ENCODE measurements at places on chromosomes 7 and 10.

GRCh38 chr7:23712368-23713284 lies 2.6 kb downstream of the STK31 start:
- peak; percentile 13 for ATAC-seq

- ATAC-seq, result no peak
Measured at GRCh38 chr7:2610466-2610865, 21.3 kb upstream of the TTYH3 start.

- no peak for ATAC-seq
Measured at GRCh38 chr10:86291616-86292340, 74.8 kb downstream of the GRID1 start.

DNA sequence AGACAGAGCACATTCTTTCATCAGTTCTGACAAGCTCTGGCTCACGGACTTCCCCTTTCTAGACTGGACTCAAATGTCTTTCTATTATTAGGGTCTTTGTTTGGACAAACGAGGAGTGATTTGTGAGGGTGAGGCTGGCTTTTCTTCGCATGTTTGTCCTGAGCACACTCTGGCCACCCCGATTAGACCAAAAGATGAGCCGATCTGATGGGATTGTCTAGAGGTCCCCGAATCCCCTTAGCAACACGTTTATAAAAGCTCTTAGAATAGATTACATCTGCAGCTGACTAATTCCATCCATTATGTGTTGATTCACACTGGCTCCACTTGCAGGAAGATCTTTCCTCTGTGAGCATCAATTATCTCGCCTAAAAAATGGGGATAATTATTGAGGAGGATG lies 675.4 kb upstream of the AUTS2 start:
- no peak for ATAC-seq
